ENCODE measurements at places on chromosomes 6 and 20. TPM values are rescaled to one million over a fixed set of nuclear protein-coding genes. Genes with fewer than 3 reads are reported as not detected.

GRCh38 chr6:35476004-35476403 is 7.8 kb downstream of the RPL10A start:
- DNase-seq = no peak

DNA sequence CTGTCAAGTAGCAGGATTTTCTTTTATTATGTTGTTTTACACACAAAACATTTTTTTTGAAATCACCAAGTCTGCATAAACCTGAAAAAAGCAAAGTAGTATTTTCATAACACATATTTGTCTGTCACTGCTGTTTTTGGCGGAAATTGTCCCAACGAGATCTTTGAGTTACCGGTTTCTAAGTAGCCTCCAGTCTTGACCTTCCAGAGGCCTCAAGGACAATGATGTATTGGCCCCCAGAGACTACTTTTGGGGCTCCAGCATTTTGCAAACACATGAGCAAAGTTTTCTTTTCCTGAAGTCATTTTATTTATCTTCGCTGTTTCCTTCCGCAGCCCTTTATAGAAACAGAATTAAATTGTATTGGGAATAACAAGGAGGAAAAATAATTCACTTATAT is 862.6 kb downstream of the KIF16B start:
- DNase-seq = no peak

GRCh38 chr20:49821870-49822331 is 9.3 kb downstream of the SLC9A8 start:
- DNase-seq = peak; percentile 19

DNA sequence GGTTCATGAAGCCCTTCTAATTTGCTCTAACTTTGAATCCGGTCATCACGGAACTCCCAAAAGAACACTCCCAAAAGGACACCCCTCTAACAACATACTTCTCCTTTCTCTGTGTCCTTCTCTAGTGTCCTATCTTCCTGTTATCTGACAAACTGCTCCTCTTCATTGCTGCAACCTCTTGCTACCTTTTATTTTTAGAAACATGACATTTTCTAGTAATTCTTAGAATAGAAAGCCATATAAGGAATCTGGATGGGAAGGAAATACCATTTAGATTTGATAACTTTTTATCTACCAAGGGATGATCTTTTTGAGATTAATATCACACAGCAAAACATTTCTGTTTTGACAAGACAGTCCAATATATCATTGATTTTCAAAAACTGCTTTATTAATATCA is 63.1 kb downstream of the COL12A1 start:
- DNase-seq = no peak

DNA sequence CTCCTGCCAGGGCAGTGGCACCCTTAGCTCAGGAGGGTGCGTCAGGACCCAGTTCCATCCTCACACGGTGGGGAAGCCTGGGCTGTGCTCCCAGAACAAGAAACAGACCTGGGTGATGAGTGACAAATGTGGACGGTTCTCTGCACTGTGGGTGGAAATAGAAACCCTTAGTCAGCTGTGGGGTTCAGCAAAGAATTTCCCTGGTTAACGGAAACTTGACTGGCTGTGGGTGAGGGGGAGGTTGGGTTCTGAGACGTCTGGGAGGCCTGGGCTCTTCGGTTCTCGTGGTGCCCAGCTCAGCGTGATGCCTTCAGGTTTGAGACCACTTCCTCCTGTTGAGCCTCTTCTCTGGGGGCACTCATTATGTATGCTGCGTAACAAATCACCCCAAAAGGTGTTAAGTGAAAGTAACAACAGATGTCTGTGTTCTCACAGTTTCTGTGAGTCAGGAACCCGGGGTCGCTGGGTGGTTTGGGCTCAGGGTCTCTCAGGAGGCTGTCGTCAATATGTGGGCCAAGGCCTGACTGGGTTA is 53.1 kb upstream of the FAM83D start:
- DNase-seq = no peak

DNA sequence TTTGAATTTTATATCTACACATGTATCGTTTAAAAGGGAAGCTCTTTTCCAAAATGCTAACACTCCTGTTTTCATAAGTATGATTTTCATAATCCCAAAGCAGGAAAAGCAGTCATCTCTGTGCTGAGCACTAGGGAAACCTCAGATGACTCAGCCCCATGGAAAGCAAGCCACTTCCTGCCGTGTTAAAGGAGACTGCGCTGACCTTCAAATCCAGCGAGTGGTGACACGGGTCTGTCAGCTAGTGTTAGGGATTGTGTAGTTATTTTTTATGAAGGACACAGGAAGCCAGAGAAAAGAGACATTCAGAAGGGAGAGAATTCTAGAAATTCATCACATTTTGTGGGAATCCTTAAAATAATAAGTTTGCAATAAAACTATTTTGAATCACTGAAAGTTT is 57.0 kb upstream of the CD93 start:
- DNase-seq = peak; percentile 33

DNA sequence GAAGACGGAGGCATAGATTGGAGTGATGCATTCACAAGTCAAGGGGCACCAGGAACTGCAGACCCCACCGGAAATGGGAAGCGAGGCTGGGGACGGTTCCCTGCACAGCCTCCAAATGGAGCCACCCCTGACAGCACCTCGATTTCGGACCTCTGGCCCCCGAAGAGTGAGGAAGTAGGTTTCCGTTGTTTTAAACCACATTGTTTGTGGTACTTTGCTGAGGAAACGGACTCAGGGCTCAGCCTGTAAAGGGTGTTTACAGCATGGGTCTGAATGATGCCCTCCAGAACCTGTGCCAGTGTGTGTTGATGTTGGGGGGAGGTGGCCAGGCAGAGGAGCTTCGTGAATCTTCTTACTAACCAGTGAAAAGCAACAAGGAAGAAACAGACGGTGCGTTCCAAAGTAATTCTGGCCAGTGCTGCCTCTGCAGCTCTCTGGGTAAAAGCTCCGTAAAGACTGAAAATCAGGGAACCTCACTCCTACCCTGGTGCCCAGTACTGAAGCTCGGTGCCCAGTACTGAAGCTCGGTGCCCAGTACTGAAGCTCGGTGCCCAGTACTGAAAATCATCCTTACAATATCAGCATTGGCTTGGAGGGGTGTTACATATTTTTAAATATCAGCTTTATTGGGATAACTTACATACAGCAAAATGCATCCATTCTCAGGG is 30.1 kb upstream of the CCR6 start:
- no peak for DNase-seq

- no peak for DNase-seq
These were observed 41.9 kb downstream of the TTI1 start for GRCh38 chr20:37991157-37991866.

DNA sequence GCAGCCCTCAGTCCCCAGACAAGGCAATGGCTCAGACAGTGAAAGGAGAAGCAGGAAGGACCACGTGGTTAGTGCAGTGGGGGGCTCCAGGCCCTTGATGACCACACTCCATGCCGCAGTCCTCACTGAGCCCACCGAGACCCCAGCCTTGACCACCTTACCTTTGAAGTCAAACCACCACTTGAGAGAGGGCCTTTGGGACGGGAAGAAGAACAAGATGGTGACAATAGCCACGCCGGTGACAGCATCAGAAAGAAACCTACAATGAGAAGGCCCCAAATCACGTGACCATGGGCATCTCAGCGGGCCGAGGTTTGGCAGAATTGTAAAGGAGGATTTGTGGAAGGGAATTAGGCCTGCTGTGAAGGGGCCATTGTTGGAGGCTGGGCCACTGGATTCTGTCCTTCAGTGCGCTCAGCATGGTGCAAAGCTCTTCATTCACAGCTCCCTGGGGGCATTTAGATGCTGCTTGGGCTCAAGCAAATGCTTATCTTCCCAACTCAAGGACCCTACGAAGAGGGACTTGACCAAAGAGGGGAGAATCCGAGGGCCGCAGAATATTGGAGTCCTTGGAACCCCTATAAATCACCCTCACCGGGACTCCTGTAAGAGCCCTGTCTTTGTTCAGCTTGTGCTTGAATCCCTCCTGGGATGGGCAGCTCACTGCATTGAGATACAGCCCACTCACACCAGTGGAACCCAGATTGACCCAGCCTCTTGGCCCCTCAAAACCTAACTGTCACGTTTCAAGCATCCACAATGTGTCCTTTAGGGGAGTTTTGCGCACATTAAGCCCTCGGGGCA is 33.2 kb upstream of the OCSTAMP start:
- DNase-seq = no peak

DNA sequence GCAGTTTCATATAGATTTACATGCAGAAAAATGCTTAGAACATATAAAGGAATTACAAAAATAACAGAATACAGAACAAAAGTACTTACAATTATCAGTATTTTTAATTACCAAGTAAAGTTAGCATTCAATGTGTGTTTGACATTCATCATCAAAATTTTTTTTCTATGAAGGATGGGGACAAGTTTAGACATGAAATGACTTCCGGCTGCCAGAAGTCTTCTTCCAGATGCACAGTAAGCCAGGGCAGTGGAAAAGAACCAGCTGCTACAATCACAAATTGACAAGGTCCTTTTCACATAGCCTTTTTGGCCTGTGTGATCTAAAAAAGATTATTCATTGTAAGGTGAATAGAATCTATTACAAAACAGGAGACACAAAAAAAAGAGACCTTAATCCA is 73.8 kb downstream of the HUS1B start:
- no peak for DNase-seq

DNA sequence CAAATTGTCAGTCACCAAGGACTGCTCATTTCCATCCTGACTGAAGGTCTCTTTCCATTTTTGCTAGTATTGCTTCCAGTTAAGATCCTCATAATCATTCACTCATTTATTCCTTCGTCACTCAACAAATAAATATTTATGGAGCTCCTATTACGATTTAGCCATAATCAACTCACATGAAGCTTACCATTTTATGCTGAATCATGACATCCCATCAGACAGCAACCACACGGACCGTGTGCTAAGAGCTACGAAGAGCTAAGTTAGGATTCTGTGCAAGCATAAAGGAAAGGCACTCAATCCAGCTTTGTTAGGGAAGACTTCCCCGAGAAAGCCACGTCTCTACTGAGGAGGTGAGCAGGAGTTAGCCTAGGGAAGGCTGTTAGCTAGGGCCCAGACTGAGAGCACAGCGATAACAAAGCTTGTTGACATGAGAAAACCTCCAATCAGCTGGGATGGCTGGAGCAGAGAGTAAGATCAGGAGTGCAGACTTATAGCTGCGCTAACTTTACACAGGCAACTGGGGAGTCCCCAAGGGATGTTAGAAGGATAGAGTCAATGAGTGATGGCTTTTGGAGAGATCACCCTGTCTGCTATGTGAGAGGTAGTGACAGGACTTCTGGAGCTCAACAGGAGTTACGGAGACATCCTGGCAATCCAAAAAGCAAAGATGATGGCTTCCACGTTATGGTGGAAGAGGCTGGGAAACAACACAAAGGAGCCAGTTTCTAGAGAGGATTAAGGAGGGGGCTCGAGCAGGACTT is 2.6 kb upstream of the GID8 start:
- DNase-seq = no peak

GRCh38 chr6:134632024-134632423 is 314.1 kb upstream of the SGK1 start:
- no peak for DNase-seq

- no peak for DNase-seq
These were observed 117.3 kb downstream of the TOX2 start for GRCh38 chr20:44031781-44032582.

- DNase-seq = no peak
These were observed 115.8 kb downstream of the FOXO3 start for GRCh38 chr6:108676555-108676954.

DNA sequence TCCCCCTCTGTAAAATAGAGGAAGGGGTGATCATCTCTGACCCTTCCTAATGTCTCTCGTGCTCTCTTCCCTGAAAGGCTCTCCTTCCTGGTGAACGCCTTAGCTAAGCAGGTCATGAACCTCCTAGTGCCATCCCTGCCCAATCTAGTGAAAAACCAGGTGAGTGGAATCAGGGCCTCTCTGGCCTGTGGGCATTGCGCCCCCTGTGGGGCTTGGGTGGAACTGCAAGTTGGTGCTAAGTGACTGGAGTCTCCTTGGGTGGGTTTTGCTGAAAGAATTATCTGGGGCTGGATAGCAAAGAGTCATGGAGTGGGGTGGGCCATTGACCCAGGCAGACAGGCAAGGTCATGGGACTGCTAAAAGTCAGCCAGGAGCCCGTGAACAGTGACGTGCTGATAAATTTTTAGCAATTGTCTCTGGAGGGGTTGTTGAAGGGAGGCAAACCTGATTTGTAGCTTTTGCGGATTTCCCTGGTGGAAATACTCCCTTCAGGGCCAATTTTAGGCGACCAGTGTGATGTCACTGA is 8.9 kb downstream of the BPIFB1 start:
- DNase-seq = peak; percentile 33

GRCh38 chr6:114039841-114040240 is 68.9 kb upstream of the HDAC2 start:
- DNase-seq = no peak

GRCh38 chr6:162416831-162417537 is 310.6 kb downstream of the PRKN start:
- DNase-seq = no peak

DNA sequence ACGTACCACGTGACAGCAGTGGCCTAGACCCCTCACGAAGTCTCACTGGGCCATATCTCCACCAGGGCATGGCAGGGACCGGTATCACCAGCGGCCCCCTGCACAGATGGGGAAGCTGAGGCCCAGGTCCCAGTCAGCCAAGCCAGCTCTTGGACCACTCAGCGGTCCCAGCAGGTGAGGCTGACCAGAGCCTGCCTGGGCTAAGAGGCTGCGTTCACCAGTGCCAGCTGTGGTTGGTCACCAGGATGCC is 2.6 kb upstream of the MRGBP start:
- DNase-seq = no peak

DNA sequence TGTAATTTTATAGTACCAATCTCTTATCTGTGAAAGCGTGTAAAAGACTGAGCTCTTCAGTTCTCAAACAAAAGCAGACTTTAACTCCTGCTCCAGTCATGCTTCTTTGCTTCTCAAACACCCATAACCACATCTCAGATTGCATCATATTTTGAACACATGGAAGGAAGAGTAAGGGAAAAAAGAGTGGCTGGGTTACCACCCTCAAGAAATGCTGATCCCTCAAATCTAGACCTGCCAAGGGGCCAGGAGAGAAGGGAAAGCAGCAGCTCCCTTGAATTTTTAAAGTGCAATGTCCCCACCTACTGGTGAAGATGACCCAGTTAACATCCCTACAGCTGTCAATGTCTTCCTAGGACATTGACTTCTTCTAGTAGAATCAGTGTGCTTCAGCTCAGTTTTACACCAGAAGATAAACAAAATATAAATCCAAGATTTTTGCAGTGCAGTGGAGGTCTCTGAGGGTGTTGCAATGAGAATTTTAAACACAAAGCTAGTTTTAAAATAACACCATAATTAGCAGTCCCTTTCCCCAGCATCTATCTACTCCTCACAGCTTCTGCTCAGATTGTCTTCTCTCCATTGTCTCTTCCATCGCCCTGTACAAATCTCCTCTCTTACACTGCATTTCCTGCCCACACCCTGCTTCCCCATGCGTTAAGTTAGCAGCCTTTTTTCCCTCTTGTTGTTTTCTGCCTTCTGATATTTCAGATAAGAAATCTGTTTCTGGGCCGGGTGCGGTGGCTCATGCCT is 22.6 kb upstream of the HLA-DQB2 start:
- peak; percentile 56 for DNase-seq

GRCh38 chr6:128240024-128240428 is 280.4 kb downstream of the PTPRK start:
- DNase-seq = no peak

SNAI1 gene
- total RNA-seq = not detected

NHSL1 gene
- 2.5 TPM for total RNA-seq

GSS gene
- total RNA-seq = 204 TPM

ALDH8A1 gene
- 0.20 TPM for total RNA-seq

MYCT1 gene
- total RNA-seq = not detected

STMN3 gene
- 73.0 TPM for total RNA-seq

CFAP206 gene
- total RNA-seq = 4.1 TPM

CUTA gene
- total RNA-seq = 303 TPM

IMPG1 gene
- not detected for total RNA-seq

GLP1R gene
- not detected for total RNA-seq
